ENCODE measurements at places on chromosomes 12 and 14. TPM values are rescaled to one million over a fixed set of nuclear protein-coding genes. Genes with fewer than 3 reads are reported as not detected.

RND1 gene
- total RNA-seq: 0.12 TPM

ITGA7 gene
- total RNA-seq: 47.0 TPM

GZMH gene
- not detected for total RNA-seq

NCOR2 gene
- total RNA-seq: 61.2 TPM

CLEC2A gene
- not detected for total RNA-seq
